ENCODE measurements at places on chromosomes 2 and 18. TPM values are rescaled to one million over a fixed set of nuclear protein-coding genes. Genes with fewer than 3 reads are reported as not detected.

GRCh38 chr2:36450466-36451196 lies 95.1 kb downstream of the CRIM1 start:
- H3K4me3 ChIP-seq: no peak overlapping the region
- no peaks in the 10 kb centered on the region for H3K4me1 ChIP-seq
- DNase-seq: no peak
- no peak overlapping the region for H3K27ac ChIP-seq
- no peaks in the 10 kb centered on the region for H3K36me3 ChIP-seq

GRCh38 chr2:180050246-180050645 lies 43.1 kb upstream of the CWC22 start:
- H3K27ac ChIP-seq: no peak overlapping the region
- DNase-seq: no peak
- H3K36me3 ChIP-seq: no peaks in the 10 kb centered on the region
- H3K27me3 ChIP-seq: no peaks in the 10 kb centered on the region
- no peak overlapping the region for H3K4me3 ChIP-seq

The ABCB11 gene
- total RNA-seq: not detected

- H3K4me3 ChIP-seq: no peak overlapping the region
- H3K27me3 ChIP-seq: no peaks in the 10 kb centered on the region
- no peaks in the 10 kb centered on the region for H3K4me1 ChIP-seq
- no peak overlapping the region for H3K27ac ChIP-seq
- no peaks in the 10 kb centered on the region for H3K36me3 ChIP-seq
- DNase-seq: no peak
Measured at GRCh38 chr2:69099541-69099940, 86.6 kb downstream of the ANTXR1 start.

GRCh38 chr2:68193144-68193543 lies 35.5 kb downstream of the PNO1 start:
- no peaks in the 10 kb centered on the region for H3K4me1 ChIP-seq
- H3K27me3 ChIP-seq: no peaks in the 10 kb centered on the region
- no peaks in the 10 kb centered on the region for H3K36me3 ChIP-seq
- no peak overlapping the region for H3K4me3 ChIP-seq
- H3K27ac ChIP-seq: peak overlapping the region; percentile 18

The NT5C1B gene
- total RNA-seq: not detected

- no peak overlapping the region for H3K4me3 ChIP-seq
- no peaks in the 10 kb centered on the region for H3K27me3 ChIP-seq
- no peaks in the 10 kb centered on the region for H3K36me3 ChIP-seq
- DNase-seq: no peak
Measured at GRCh38 chr2:191202209-191202721, 42.9 kb upstream of the MYO1B start.

Data from naive thymus-derived CD4-positive, alpha-beta T cell (primary cell).